Aorta (tissue), 5 donors: ENCODE measurements at places on chromosomes 13 and 19. TPM values are rescaled to one million over a fixed set of nuclear protein-coding genes. Genes with fewer than 3 reads are reported as not detected.

The LGALS14 gene
- total RNA-seq = not detected

The TMEM59L gene
- total RNA-seq = 8.9 TPM

The SBNO2 gene
- total RNA-seq = 165 TPM

The GIPC3 gene
- total RNA-seq = 5.0 TPM

The MEIOSIN gene
- total RNA-seq = not detected

The ZNF91 gene
- total RNA-seq = 63.6 TPM

The IGFLR1 gene
- 14.9 TPM for total RNA-seq

The PRSS57 gene
- not detected for total RNA-seq

The PSG6 gene
- total RNA-seq = not detected

GRCh38 chr13:88817560-88817959 is 1146.4 kb downstream of the SLITRK5 start:
- H3K36me3 ChIP-seq = no peaks in the 10 kb centered on the region
- DNase-seq = no peak
- H3K27me3 ChIP-seq = no peaks in the 10 kb centered on the region
- H3K4me3 ChIP-seq = no peak overlapping the region

DNA sequence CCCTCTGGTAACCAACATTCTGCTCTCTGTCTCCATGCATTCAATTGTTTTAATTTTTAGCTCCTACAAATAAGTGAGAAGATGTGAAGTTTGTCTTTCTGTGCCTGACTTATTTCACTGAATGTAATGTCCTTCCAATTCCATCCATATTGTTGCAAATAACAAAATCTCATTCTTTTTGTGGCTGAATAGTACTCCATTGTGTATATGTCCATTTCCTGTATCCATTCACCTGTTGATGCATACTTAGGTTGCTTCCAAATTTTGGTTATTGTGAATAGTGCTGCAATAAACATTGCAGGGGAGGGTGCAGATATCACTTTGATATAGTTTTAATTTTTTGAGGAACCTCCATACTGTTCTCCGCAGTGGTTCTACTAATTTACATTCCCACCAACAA is 2.5 kb upstream of the ZNF284 start:
- DNase-seq = no peak
- peaks cover 5% of the 10 kb centered on the region for H3K4me1 ChIP-seq
- H3K36me3 ChIP-seq = peaks cover 11% of the 10 kb centered on the region
- H3K27me3 ChIP-seq = no peaks in the 10 kb centered on the region

DNA sequence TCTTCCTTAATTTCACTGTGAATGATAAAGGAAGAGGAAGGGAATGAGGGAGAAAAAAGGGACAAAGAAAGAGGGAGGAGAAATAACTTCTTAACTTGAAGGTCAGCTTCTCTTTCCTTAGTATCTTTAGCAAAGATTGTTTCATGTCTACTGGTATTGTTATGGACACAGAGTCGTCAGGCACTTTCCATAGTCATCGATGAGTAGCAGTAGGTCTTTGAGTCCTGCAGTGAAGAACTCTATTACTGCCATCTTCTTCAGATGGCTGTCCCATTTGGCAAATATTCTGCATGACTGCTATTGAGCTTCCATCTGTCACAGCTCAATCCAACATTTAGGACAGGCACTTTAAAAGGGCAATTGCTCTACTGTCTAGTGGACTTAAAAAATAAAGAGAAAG is 2463.1 kb downstream of the PCDH9 start:
- no peak for DNase-seq
- no peak overlapping the region for H3K4me3 ChIP-seq
- H3K4me1 ChIP-seq = no peaks in the 10 kb centered on the region

GRCh38 chr19:7140137-7140536 is 70.6 kb downstream of the ZNF557 start:
- DNase-seq = no peak
- H3K27me3 ChIP-seq = no peaks in the 10 kb centered on the region
- peaks cover 11% of the 10 kb centered on the region for H3K36me3 ChIP-seq

GRCh38 chr19:15220833-15221232 is 11.4 kb downstream of the EPHX3 start:
- H3K4me3 ChIP-seq = no peak overlapping the region
- no peaks in the 10 kb centered on the region for H3K27me3 ChIP-seq
- DNase-seq = no peak
- H3K4me1 ChIP-seq = no peaks in the 10 kb centered on the region

DNA sequence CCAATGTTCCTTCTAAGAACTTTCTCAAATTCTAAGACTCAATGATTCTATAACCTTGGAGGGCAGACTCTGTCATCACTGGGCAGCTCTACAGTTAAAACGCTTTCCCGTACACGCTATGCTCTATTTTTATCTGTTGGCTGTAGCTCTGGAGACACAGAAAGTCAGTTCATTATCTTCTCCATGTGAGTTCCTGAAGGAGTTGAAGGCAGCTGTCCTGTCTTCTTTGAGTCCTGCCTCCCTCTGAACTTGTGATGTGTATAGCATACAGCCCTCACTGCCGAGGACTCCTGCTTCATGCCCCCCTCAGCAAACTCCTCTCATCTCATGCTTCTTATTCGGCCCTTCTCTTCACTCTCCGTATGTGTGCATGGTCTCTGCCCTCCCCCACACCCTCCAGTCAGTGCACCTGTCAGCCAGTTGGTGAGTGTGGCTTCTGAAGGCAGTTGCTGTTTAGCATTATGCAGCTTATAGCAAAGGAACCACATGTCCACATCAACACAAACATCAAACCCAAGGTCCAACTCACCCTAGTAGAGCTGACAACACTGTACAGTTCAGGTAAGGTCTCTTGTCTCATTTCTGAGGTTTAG is 504.9 kb downstream of the DIAPH3 start:
- H3K27ac ChIP-seq = no peak overlapping the region
- H3K4me1 ChIP-seq = no peaks in the 10 kb centered on the region
- no peaks in the 10 kb centered on the region for H3K27me3 ChIP-seq
- no peak overlapping the region for H3K4me3 ChIP-seq
- no peak for DNase-seq
- no peaks in the 10 kb centered on the region for H3K36me3 ChIP-seq

- no peaks in the 10 kb centered on the region for H3K4me1 ChIP-seq
- peaks cover 3% of the 10 kb centered on the region for H3K36me3 ChIP-seq
- no peak overlapping the region for H3K4me3 ChIP-seq
- no peaks in the 10 kb centered on the region for H3K27me3 ChIP-seq
- no peak overlapping the region for H3K27ac ChIP-seq
Observed at GRCh38 chr19:5145521-5146511, 176.9 kb downstream of the KDM4B start.

DNA sequence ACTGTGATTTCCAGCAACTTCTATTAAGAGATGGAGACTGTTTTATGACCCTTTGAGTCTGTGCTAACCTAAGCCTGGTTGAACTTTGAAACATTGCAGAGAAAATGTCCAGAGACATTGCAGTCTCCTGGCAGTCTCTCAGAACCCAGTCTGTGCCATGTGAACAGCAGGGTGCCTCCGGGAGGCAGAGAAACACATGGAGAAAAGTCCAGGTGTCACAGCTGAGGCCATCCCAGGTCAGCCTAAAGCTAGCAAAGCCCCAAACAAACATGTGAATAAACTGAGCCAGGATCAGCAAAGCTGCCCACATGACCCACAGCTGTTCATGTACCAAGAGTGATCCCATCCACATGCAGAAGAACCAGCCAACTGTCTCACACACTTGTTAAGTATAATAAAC is 7.8 kb downstream of the CYP4F11 start:
- DNase-seq = no peak
- no peaks in the 10 kb centered on the region for H3K4me1 ChIP-seq
- no peaks in the 10 kb centered on the region for H3K36me3 ChIP-seq
- no peak overlapping the region for H3K4me3 ChIP-seq
- H3K27me3 ChIP-seq = no peaks in the 10 kb centered on the region

DNA sequence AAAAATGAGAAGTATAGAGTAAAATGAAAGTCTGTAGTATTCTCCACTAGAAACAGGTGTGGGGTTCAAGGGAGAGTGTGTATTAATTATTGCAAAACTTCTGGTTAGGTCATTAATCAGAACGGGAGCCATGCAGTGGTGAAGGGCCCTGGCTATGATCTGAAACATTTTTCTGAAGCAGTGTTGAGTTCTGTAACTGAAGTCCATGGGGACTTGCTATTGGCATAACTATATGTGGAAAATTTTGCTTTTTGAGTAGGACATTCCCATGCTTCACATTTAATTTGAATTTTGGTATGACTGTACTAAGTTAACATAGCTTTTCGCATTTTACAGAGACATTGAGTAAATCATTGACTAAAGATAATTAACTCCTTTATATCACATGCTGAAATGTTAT is 67.5 kb downstream of the LRCH1 start:
- H3K4me3 ChIP-seq = no peak overlapping the region
- peaks cover 8% of the 10 kb centered on the region for H3K4me1 ChIP-seq
- peak overlapping the region; percentile 25 for H3K27ac ChIP-seq
- no peak for DNase-seq
- H3K27me3 ChIP-seq = no peaks in the 10 kb centered on the region
- H3K36me3 ChIP-seq = no peaks in the 10 kb centered on the region

- no peaks in the 10 kb centered on the region for H3K27me3 ChIP-seq
- H3K4me1 ChIP-seq = no peaks in the 10 kb centered on the region
- no peaks in the 10 kb centered on the region for H3K36me3 ChIP-seq
Observed at GRCh38 chr13:33016414-33017322, at the start of gene KL. Gene KL, plus strand, starts transcription at chr13:33016423. Its CDS starts 18 bp downstream, at chr13:33016441.

GRCh38 chr19:35347930-35348298 is 212 bp downstream of the FFAR1 start:
- H3K4me1 ChIP-seq = no peaks in the 10 kb centered on the region
- peak; percentile 10 for DNase-seq
- no peaks in the 10 kb centered on the region for H3K36me3 ChIP-seq
- no peak overlapping the region for H3K27ac ChIP-seq

GRCh38 chr13:86554066-86554465 is 754.8 kb upstream of the SLITRK6 start:
- no peak overlapping the region for H3K4me3 ChIP-seq
- no peaks in the 10 kb centered on the region for H3K4me1 ChIP-seq
- H3K27ac ChIP-seq = no peak overlapping the region
- DNase-seq = no peak
- H3K27me3 ChIP-seq = no peaks in the 10 kb centered on the region
- H3K36me3 ChIP-seq = no peaks in the 10 kb centered on the region
